Naive thymus-derived CD8-positive, alpha-beta T cell (primary cell): ENCODE measurements at places on chromosomes 16 and 17.

DNA sequence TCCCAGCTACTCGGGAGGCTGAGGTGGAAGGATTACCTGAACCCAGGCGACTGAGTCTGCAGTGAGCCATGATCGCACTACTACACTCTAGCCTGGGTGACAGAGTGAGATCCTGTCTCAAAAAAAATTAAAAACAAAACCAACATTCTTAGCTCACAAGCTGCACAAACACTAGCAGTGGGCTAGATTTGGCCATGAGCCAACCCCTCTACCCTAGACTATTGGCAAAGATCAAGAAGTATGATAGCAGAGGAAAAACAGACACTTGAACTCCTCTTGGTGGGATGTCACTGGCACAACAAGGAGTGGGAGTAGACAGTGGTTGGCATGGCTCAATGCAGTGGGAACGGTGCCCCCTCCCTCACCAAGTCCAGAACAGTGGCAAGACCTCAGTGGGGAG is 19.6 kb upstream of the RIPOR1 start:
- H3K4me1 ChIP-seq = peaks cover 24% of the 10 kb centered on the region
- no peaks in the 10 kb centered on the region for H3K36me3 ChIP-seq
- H3K27ac ChIP-seq = peak overlapping the region; percentile 82

GRCh38 chr17:63358956-63359355 is 87.2 kb downstream of the CYB561 start:
- DNase-seq = no peak
- no peaks in the 10 kb centered on the region for H3K27me3 ChIP-seq
- H3K4me3 ChIP-seq = no peak overlapping the region
- no peak overlapping the region for H3K27ac ChIP-seq

DNA sequence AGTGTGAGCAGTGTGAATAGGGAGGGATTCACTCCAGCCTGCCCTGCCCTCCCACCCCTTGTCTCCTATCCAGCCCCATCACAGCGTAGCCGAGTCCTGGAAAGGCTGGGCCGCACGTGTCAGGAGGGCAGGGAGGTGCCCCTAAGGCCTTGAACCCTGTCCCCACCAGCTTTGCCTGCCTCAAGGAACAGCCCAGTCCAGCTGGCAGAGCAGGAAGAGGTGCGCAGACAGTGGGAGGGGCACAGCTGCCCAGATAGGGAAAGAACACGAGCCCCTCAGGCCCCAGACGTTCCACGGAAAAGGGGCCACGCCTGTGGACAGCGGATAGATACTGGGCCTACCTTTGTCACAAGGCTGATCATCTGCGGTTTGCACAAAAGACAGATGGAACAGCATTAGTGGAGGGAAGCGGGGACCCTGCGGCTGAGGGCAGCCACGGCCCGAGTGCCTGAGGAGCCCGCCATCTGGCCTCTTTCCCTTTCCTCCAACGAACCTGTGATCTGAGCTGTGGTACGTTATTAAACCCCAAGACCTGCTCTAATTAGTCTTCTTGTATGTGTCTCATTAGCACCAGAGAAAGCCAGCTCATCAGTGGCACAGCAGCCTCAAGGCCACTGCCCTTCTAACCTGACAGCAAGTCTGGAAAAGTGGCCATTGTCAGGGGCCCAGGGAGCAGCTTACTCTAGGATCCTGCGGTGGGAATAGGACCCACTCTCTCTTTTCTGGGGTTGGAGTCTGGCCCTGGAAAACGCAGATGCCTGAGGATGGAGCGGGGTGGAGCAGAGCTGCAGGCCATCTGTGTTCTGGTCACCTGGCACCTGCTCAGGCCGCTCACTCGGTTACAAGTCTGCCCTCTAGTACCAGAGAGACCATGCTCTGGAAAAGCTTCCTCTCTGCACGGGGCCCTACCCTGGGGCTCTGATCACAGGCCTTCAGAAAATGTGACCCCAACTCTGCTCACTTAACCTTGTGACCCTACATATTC is 16.3 kb downstream of the MPP3 start:
- H3K36me3 ChIP-seq = no peaks in the 10 kb centered on the region
- no peak for DNase-seq
- H3K27ac ChIP-seq = no peak overlapping the region

GRCh38 chr16:19512297-19512696 is 9.6 kb downstream of the GDE1 start:
- no peak overlapping the region for H3K27ac ChIP-seq
- H3K4me1 ChIP-seq = peaks cover 6% of the 10 kb centered on the region
- H3K27me3 ChIP-seq = no peaks in the 10 kb centered on the region

DNA sequence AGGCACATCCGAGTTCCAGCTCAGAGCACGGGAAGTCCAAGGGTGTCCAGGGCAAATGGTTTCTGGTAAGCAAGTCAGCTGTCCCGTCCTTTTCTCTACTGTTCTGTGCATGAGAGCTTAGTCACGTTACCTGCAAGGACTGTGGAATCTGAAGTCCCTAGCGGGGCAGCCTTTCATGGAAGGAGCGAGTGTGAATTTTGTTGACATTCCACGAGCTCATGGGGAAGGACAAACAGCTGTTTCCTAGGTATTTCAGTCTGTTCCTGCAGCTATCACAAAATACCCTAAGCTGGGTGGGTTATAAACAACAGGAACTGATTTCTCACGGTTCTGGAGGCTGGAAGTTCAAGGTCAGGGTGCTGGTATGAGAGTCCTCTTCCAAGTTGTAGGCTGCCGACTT is 109.2 kb downstream of the SDR42E1 start:
- H3K36me3 ChIP-seq = no peaks in the 10 kb centered on the region
- DNase-seq = no peak
- H3K4me1 ChIP-seq = no peaks in the 10 kb centered on the region

DNA sequence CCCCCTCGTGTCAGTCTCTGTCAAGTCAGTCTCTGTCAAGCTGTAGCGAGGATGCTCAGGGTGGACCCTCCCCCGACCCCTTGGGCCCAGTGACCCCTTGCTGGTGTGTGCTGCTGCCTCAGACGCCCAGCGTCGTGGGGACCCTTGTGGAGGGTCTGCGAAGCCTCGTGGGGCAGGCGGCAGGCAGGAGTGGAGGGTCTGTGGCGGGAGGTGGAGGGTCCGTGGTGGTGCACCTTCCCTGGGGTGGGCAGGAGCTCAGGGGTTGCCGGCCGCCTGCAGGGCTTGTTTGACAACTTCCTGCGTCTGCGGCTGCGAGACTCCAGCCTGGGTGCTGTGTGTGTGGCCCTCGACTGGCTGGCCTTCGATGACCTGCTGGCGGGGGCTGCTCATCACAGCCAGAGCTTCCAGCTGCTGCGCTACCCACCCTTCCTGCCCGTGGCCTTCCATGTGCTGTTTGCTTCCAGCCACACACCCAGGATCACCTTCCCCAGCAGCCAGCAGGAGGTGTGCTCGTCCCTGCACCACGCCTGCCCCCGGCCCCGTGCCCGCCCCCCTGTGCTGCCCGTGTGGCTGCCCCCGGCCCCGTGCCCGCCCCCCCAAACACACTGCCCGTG is 5.6 kb downstream of the GNG13 start:
- H3K27ac ChIP-seq = no peak overlapping the region
- H3K27me3 ChIP-seq = no peaks in the 10 kb centered on the region
- DNase-seq = no peak
- H3K4me1 ChIP-seq = peaks cover 5% of the 10 kb centered on the region

DNA sequence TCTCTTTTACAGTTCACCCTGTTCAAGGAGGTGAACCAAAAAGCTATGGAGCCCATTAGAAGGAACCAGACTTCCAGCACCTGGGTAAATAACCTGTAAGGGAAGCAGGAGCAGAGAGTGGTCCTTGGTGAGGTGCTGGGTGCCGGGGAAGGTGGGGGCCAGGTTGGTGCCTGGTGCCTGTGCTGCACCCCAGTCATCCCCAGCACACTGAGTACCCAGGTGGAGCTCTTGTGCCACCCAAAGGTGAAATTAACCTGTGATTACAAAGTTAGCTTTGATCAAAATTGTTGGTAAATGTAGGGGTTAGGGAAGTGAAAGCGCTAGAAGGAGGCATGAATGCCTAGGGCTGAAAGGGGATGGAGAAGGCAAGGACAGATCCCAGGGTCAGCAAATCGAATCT is 58.6 kb downstream of the CDRT4 start:
- H3K27ac ChIP-seq = no peak overlapping the region
- no peak for DNase-seq
- no peaks in the 10 kb centered on the region for H3K27me3 ChIP-seq
- no peaks in the 10 kb centered on the region for H3K36me3 ChIP-seq
- no peak overlapping the region for H3K4me3 ChIP-seq
- no peaks in the 10 kb centered on the region for H3K4me1 ChIP-seq

DNA sequence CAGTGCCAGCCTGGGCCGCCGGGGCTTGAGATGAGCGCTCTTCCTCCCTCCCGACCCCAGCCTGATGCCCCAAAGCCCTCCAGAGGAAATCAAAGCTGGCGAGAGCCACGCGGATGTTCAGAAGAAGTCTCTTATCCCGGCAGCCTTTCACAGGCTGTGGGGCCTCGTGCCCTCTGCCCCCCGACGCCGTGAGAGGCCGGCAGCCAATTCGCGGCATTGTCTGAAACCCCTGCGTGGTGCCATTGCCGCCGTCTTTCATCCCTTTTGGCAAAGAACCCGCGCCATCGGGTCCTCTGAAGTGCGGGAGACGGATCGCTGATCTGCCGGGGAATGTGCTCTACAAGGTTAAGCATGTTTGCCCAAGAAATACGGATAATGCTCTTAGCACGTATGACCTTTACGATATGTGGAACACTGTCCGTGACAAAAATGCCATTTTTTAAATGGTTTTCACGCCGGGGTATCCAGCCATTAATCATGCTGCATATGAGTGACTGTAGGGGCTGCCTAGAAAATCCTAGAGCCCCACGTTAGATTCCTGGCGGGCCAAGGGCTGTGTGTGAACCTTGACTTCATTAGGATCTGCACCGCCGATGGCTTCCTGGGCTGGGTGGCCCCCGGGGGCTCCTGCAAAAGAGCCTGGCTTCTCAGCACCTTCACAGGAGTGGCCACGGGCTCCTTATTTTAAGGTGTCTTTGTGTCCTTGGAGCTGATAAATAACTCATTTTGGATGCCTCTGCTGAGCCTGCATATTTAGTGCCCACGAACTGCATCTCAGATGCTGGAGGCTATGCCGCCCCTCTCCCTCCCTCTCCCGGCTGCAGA is 165.1 kb upstream of the TNRC6C start:
- H3K4me3 ChIP-seq = no peak overlapping the region
- H3K27ac ChIP-seq = no peak overlapping the region
- peaks cover 6% of the 10 kb centered on the region for H3K27me3 ChIP-seq
- H3K36me3 ChIP-seq = no peaks in the 10 kb centered on the region
- DNase-seq = no peak

GRCh38 chr16:84486551-84487235 is 17.8 kb downstream of the MEAK7 start:
- no peak for DNase-seq
- H3K27ac ChIP-seq = no peak overlapping the region
- no peaks in the 10 kb centered on the region for H3K4me1 ChIP-seq
- H3K4me3 ChIP-seq = no peak overlapping the region
- H3K27me3 ChIP-seq = no peaks in the 10 kb centered on the region
- no peaks in the 10 kb centered on the region for H3K36me3 ChIP-seq

DNA sequence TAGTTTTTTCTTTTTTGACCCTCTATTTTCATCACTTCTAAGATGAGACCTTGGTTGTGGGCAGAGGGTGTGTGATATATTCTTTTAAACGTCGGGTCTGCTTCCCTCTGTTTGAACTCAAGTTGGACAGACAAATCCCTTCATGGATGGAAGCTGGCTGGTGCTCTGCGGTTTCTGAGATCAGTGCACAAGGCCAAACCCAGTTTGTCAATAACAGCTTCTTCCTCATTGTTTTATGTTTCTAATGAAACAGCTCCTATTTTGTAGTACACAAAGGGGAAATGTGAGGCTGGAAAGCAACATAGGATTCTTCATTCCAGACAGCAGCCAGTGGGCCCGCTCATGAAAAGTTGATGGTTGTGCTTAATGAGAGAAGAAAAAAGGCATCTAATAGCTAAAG is 159.6 kb downstream of the PRKCA start:
- H3K27ac ChIP-seq = no peak overlapping the region
- no peaks in the 10 kb centered on the region for H3K27me3 ChIP-seq
- H3K36me3 ChIP-seq = peaks cover 7% of the 10 kb centered on the region
- peaks cover 22% of the 10 kb centered on the region for H3K4me1 ChIP-seq
- no peak for DNase-seq

- no peak overlapping the region for H3K4me3 ChIP-seq
- no peak overlapping the region for H3K27ac ChIP-seq
- H3K36me3 ChIP-seq = no peaks in the 10 kb centered on the region
- H3K27me3 ChIP-seq = no peaks in the 10 kb centered on the region
These were observed 30.6 kb downstream of the LYRM1 start for GRCh38 chr16:20931066-20931600.

GRCh38 chr16:87180069-87180468 is 137.1 kb downstream of the C16orf95 start:
- DNase-seq = no peak
- H3K27me3 ChIP-seq = peaks cover 31% of the 10 kb centered on the region
- no peaks in the 10 kb centered on the region for H3K36me3 ChIP-seq
- H3K27ac ChIP-seq = no peak overlapping the region
- H3K4me3 ChIP-seq = no peak overlapping the region

- H3K4me1 ChIP-seq = no peaks in the 10 kb centered on the region
- H3K27ac ChIP-seq = no peak overlapping the region
- H3K27me3 ChIP-seq = peaks cover 6% of the 10 kb centered on the region
- H3K36me3 ChIP-seq = no peaks in the 10 kb centered on the region
- no peak for DNase-seq
- no peak overlapping the region for H3K4me3 ChIP-seq
These were observed 61.9 kb downstream of the ZFHX3 start for GRCh38 chr16:72985995-72986394.

DNA sequence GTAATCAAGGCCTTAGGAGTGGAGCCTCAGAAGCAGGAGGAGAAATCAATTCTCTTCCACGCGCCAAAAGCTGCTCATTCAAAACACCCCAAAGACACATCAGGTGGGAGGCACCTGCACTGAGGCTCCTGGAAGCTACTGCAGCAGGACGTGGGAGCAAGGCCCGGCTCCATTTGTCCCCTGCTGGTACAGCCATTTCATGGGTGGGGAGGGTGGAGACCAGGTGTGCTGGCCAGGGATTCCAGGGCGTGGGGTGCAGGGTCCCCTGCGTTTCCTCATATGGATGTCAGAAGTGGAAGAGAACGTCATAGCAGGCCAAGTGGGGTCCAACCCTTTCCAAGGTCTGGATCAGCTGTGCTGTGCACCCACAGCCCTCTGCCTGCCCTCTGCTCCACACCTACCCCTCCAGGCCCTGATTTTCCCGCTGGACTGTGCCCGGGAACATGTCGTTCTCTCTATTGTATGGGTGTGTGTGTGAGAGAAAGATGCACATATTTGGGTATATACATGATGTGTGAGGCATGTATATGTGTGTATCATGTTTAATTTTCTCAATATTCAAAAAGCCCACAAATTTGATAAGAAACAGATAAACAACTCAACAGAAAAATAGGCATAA is 39.2 kb upstream of the CBX4 start:
- H3K36me3 ChIP-seq = no peaks in the 10 kb centered on the region
- no peak for DNase-seq
- H3K27me3 ChIP-seq = peaks cover 15% of the 10 kb centered on the region
- H3K4me3 ChIP-seq = no peak overlapping the region
- H3K4me1 ChIP-seq = peaks cover 3% of the 10 kb centered on the region
- no peak overlapping the region for H3K27ac ChIP-seq
